ENCODE measurements at places on chromosomes 4 and X. TPM values are rescaled to one million over a fixed set of nuclear protein-coding genes. Genes with fewer than 3 reads are reported as not detected.

Gene MAGEB2
- total RNA-seq, result not detected

Gene PRRG1
- total RNA-seq, result 5.1 TPM

Gene ZNF827
- total RNA-seq, result 3.1 TPM

Gene MAGEA11
- total RNA-seq, result not detected

Gene XAGE1A
- total RNA-seq, result 36.0 TPM

Gene GRIA2
- total RNA-seq, result not detected

Gene TLR3
- total RNA-seq, result 0.44 TPM

Gene CC2D2A
- 14.9 TPM for total RNA-seq

Gene NOCT
- total RNA-seq, result 11.3 TPM

Gene ATP1B4
- not detected for total RNA-seq

Gene NLGN3
- 1.2 TPM for total RNA-seq

Gene TLR10
- total RNA-seq, result 0.03 TPM

Gene CYTL1
- total RNA-seq, result not detected

Gene DEFB131A
- not detected for total RNA-seq

Gene HTRA3
- total RNA-seq, result 13.8 TPM

Gene SPANXB1
- 3.0 TPM for total RNA-seq

Gene GPR173
- total RNA-seq, result not detected

Gene CCDC120
- 3.4 TPM for total RNA-seq

Gene MRFAP1
- total RNA-seq, result 260 TPM

Gene EXOC1
- 21.3 TPM for total RNA-seq
